ENCODE measurements at places on chromosomes 11 and 22.

DNA sequence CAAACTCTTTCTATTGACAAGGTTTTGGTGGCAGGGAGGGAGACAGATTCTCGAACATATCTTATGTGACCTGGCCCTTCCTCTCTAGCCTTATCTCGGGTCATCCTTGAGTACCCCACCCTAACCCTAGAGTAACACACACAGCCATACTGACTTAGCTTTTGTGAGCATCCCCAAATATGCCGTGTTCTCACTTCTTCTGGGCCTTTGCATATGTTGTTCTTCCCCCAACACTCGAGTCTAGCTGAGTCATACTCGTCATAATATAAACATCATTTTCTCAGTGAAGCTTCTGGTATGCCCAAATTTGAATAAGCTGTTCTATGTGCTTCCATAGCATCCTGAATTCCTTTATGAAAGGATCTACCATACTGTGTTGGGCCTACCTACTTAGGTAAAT is 8.0 kb downstream of the TTC17 start:
- H3K4me1 ChIP-seq, result peaks cover 37% of the 10 kb centered on the region
- no peaks in the 10 kb centered on the region for H3K27me3 ChIP-seq
- no peak overlapping the region for H3K27ac ChIP-seq
- DNase-seq, result no peak
- peaks cover 22% of the 10 kb centered on the region for H3K36me3 ChIP-seq
- H3K4me3 ChIP-seq, result no peak overlapping the region

DNA sequence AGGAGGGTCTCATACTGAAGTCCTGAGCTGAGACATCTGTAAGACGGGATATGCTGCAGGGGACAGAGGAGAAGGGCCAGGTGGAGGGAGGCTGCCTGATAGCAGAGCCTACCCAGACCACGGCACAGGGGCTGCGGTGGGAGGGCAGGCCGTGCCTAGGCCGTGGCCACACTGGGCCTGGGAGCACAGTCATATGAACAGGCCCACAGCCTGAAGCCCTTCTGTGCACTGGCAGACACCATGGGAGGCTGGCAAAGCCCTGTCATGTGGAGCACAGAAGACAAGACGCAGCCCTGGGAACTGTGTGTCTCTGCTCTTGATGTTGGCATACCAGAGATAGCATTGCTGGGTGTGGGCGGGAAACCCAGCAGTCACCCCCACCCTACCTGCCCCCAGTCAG is 3.3 kb downstream of the SPATA19 start:
- H3K36me3 ChIP-seq, result no peaks in the 10 kb centered on the region
- H3K27ac ChIP-seq, result no peak overlapping the region
- no peak for DNase-seq
- H3K4me1 ChIP-seq, result no peaks in the 10 kb centered on the region
- no peak overlapping the region for H3K4me3 ChIP-seq
- H3K27me3 ChIP-seq, result peaks cover 13% of the 10 kb centered on the region

DNA sequence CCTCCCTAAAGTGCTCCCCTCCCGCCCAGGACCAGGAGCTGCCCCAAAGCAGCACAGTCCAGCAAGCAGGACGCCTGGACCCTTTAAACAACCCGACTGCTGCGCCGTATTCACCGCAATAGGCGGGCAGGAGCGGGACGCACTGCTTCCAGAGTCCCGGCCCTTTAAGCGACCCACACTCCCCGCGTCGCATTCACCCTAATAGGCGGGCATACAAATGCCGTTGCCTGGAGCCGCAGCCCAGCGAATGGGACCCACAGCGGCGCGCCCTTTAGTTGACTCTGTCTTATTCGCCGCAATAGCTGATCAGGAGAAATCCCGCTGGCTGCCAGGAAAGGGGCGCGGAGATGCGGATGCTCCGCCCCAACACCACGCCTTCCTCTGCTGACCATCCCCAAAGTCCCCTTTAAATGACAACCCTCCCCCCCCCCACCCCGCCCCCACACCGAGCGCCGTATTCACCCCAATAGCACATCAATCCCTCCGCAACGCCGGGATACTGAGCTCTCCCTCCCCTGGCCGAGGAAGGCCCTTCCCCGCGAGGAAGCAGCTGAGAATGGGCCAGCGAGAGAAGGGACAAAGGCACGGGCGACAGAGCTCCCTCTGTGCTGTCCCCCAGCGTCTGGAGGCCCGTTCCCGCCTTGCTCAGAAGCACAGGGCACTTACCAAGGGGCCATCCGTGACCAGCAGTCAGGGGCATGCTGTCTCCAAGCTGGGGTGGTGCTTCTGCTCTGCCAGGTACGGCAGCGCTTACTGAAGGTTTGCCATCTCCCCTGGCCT is 4.7 kb downstream of the OSBPL5 start:
- no peak overlapping the region for H3K27ac ChIP-seq
- peaks cover 28% of the 10 kb centered on the region for H3K4me1 ChIP-seq
- H3K4me3 ChIP-seq, result peak overlapping the region; percentile 14
- H3K36me3 ChIP-seq, result peaks cover 2% of the 10 kb centered on the region
- DNase-seq, result peak; percentile 56
- peaks cover 7% of the 10 kb centered on the region for H3K27me3 ChIP-seq

- H3K4me3 ChIP-seq, result no peak overlapping the region
- DNase-seq, result no peak
- H3K36me3 ChIP-seq, result peaks cover 14% of the 10 kb centered on the region
- peaks cover 19% of the 10 kb centered on the region for H3K4me1 ChIP-seq
- no peaks in the 10 kb centered on the region for H3K27me3 ChIP-seq
- no peak overlapping the region for H3K27ac ChIP-seq
These were observed 93.5 kb downstream of the MRTFA start for GRCh38 chr22:40542821-40543540.

- no peaks in the 10 kb centered on the region for H3K36me3 ChIP-seq
- no peak overlapping the region for H3K27ac ChIP-seq
- DNase-seq, result no peak
These were observed 90.2 kb downstream of the PLEKHA7 start for GRCh38 chr11:16923987-16924386.

DNA sequence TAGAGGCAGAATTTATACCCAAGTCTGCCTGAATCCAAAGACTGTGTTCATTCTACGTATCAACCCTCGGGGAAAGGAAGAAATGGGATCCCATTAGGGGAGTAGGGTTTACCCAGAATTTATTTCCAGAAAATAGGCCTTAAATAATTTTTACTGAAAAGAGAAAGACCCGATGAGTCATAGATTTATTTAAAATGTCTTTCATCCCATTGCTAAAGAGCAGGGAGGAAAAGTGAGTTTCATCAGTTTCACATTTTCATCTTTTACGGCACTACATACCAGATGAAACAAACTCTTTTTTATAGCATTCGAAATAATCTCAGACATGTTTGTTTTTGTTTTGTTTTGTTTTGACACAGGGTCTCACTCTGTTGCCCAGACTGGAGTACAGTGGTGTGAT is 31.3 kb downstream of the SLC1A2 start:
- H3K4me1 ChIP-seq, result peaks cover 30% of the 10 kb centered on the region
- H3K27me3 ChIP-seq, result no peaks in the 10 kb centered on the region

DNA sequence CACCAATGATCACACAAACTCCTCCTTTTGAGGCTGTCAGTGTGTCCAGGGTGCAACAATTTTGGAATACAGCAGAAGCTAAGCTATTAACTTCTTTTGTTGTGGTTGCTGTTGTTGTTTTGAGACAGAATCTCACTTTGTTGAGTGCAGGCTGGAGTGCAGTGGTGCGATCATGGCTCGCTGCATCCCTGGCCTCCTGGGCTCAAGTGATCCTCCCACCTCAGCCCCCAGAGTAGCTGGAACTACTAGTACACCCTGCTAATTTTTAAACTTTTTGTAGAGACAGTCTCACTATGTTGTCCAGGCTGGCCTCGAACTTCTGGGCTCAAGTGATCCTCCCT is 22.0 kb downstream of the GSTT2B start:
- no peak overlapping the region for H3K27ac ChIP-seq
- no peaks in the 10 kb centered on the region for H3K4me1 ChIP-seq
- H3K4me3 ChIP-seq, result no peak overlapping the region

- H3K36me3 ChIP-seq, result peaks cover 2% of the 10 kb centered on the region
- H3K27me3 ChIP-seq, result no peaks in the 10 kb centered on the region
- no peak overlapping the region for H3K4me3 ChIP-seq
- DNase-seq, result no peak
These were observed 91.4 kb upstream of the CTSC start for GRCh38 chr11:88428959-88429358.

DNA sequence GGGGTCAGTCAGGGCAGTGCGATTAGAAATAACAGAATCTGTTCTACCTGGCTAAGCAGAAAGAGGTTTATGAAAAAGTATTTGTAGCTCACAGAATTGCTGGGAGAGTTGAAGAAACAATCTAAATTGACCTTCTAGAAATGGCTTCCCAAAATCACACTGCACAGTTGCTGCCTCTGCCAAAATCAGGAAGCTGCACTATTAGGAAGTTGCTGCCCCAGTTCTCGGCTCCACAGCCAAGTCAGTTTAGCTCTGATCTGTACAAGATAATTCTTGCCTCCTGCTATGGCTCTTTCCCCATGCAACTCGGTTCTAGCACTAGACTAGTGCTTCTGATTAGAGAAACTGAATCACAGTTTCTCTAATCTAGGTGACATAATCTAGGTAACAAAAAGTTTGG is 16.0 kb upstream of the CCDC90B start:
- no peaks in the 10 kb centered on the region for H3K36me3 ChIP-seq
- no peak overlapping the region for H3K27ac ChIP-seq
- no peak for DNase-seq
- no peak overlapping the region for H3K4me3 ChIP-seq
- no peaks in the 10 kb centered on the region for H3K4me1 ChIP-seq
- H3K27me3 ChIP-seq, result peaks cover 3% of the 10 kb centered on the region

- DNase-seq, result no peak
- H3K36me3 ChIP-seq, result no peaks in the 10 kb centered on the region
- H3K4me3 ChIP-seq, result no peak overlapping the region
- H3K27ac ChIP-seq, result no peak overlapping the region
These were observed 1098.0 kb downstream of the BRD1 start for GRCh38 chr22:48729499-48730171.

DNA sequence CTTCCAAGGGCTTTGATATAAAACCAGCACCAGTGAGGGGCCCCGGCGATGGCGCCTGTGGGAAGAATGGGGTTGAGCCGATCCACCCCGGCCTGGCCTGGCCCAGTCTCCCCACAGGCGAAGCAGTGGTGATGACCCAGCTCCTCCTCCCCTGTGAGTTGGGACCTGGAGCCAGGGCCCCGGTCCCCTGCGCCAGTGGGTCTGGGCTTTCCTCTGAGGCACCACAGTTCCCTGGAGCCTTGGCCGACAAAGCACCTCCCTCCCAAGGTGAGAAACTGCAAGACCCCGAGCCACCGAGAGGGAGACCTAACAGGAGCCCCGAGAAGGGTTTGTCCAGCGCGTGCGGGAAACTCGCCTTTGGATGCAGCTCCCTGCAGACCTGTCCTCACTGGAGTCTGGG is 942.9 kb downstream of the BRD1 start:
- H3K27ac ChIP-seq, result no peak overlapping the region
- H3K4me3 ChIP-seq, result no peak overlapping the region
- H3K36me3 ChIP-seq, result no peaks in the 10 kb centered on the region

- DNase-seq, result no peak
- no peaks in the 10 kb centered on the region for H3K27me3 ChIP-seq
- no peak overlapping the region for H3K27ac ChIP-seq
- no peaks in the 10 kb centered on the region for H3K4me1 ChIP-seq
These were observed 500.3 kb downstream of the NELL1 start for GRCh38 chr11:21169639-21170038.

GRCh38 chr22:46587492-46588278 is 32.5 kb upstream of the GRAMD4 start:
- no peaks in the 10 kb centered on the region for H3K36me3 ChIP-seq
- peak; percentile 36 for DNase-seq
- H3K4me1 ChIP-seq, result peaks cover 29% of the 10 kb centered on the region
- H3K27ac ChIP-seq, result peak overlapping the region; percentile 69
- H3K4me3 ChIP-seq, result peak overlapping the region; percentile 47

Measured in activated naive CD8-positive, alpha-beta T cell treated with anti-CD3 and anti-CD28 coated beads for 36 hours (primary cell).